ENCODE measurements at places on chromosomes 2 and 18.

- DNase-seq = no peak
Observed at GRCh38 chr18:74081966-74082741, 65.5 kb downstream of the FBXO15 start.

- no peak for DNase-seq
Observed at GRCh38 chr18:45439851-45440645, 175.2 kb upstream of the SLC14A2 start.

DNA sequence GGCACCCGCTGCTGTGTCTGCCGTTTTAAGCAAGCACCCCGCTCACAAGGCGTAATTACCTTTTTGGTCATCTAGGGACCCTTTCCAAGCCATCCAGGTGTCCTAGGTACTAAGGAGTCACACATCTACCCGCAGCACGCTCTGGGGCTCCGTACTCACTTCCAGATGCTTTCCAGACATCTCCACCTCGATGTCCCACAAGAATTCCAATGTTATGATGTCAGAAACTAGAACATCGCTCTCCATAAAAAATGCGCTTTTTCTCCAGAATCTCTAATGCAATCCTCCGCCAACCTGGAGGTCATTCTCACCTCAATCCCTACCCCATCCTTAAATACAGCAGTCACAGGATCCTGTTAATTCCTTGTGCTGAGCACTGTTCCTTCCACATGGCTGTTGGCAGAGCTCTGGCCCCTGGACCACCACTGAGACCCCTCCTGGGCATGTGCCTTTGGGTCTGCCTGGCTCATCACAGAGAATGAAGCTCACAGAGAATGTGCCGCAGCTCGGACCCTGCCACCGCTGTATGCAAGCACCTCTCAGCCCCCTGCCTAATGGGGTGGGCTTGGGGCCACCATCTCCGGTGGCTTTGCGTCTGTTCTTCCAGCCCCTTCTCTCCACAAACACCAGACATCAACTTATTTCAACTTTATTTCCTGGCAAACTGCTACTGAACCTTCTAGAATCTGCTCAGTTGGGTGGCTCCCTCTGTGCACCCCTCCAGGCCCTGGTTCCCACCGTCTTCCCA is 4.6 kb upstream of the PXDN start:
- DNase-seq = no peak

GRCh38 chr2:100408104-100408503 is 9.4 kb downstream of the CHST10 start:
- DNase-seq = no peak

- no peak for DNase-seq
Observed at GRCh38 chr2:123644053-123644452, 381.0 kb upstream of the CNTNAP5 start.

GRCh38 chr18:25181581-25181980 is 170.4 kb downstream of the ZNF521 start:
- DNase-seq = no peak

- DNase-seq = peak; percentile 8
Observed at GRCh38 chr2:187299122-187299906, 148.7 kb downstream of the CALCRL start.

Data from pulmonary artery endothelial cell (primary cell).